ENCODE measurements at places on chromosomes 5 and 9.

- DNase-seq: no peak
Measured at GRCh38 chr5:128228008-128228407, 144.4 kb downstream of the SLC12A2 start.

DNA sequence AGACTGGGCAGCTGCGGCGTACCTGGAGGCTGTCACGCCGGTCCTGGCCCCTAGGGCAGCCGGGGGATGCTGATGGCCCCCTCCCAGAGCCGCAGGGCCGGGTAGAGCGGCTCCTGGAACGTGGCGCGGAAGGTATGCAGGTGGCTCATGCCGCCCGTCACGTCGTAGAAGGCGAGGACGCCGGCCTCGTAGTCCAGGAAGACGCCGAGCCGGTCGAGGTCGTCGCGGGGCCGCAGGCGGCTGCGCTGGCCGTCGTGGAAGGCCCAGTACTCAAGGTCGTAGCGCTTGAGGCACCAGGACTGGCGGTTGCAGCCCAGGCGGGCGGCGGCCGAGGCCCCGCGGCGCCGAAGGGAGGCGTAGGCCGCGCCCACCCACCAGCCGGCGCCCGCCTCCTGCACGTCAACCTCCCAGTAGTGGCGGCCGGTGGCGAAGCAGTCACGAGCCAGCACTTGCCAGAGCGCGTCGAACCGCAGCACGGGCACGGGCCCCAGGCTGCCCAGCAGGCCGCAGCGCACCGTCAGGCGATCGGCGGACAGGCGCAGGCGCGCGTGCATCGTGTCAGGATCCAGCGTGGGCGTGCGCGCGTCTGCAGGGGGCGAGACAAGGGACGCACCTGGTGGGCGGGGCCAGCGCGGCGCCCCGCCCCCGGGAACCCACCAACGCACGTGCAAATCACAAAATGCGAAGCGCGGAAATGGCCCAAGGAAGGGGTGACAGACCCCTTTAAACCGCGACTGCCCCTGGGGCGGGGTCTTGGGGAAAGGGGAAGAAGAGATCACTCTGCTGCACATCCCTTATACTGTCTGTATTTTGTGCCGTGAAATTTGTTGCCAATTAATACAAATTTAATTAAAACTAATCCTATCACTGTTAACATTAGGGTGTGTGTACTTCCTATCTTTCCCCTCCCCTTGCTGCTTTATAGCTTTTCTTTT is 31.2 kb downstream of the NANS start:
- DNase-seq: no peak

GRCh38 chr5:75707911-75708509 is 9.2 kb downstream of the POC5 start:
- DNase-seq: no peak

- DNase-seq: no peak
Measured at GRCh38 chr5:54390015-54390414, 65.5 kb upstream of the HSPB3 start.

DNA sequence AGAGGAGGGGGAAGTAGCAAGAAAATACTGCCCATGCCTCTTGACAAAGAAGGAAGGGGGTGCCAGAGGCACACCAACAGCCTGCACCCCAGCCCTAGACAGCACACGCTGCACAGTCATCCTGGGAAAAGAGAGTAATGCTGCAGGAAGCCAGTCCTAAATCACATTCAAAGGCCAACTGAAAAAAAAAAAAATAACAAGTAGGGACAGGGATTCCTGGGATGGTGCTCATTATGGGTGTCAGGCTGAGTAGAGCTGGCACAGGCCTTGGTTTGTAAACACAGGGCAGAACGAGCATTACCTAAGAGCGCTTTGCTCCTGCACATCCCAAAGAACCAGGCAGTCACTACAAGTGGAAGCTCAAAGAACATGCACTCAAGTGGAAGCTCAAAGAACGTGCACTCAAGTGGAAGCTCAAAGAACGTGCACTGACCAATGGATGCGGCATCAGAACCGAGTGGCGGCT is 7.8 kb downstream of the RAPGEF1 start:
- DNase-seq: no peak

DNA sequence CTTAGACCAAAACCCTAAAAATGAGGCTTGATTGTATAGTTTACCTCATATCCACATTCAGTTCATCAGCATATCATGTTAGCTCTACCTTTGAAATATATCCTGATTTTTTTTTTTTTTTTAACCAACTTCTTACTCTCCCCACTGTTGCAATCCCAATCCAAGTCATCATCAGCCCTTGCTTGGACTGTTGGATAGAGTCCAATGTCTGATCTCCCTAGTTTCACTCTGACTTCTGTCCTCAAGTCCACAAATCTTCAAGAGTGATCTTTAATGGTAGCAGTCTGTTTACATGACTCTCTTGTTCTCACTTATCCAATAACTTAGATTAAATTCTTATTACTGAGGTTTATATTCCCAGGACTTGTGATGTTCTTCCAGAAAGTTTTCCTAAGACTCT is 30.8 kb downstream of the NAA35 start:
- DNase-seq: no peak

GRCh38 chr5:10633271-10634049 is 69.6 kb downstream of the ANKRD33B start:
- no peak for DNase-seq

- no peak for DNase-seq
Measured at GRCh38 chr5:124935065-124935464, 188.6 kb upstream of the ZNF608 start.

DNA sequence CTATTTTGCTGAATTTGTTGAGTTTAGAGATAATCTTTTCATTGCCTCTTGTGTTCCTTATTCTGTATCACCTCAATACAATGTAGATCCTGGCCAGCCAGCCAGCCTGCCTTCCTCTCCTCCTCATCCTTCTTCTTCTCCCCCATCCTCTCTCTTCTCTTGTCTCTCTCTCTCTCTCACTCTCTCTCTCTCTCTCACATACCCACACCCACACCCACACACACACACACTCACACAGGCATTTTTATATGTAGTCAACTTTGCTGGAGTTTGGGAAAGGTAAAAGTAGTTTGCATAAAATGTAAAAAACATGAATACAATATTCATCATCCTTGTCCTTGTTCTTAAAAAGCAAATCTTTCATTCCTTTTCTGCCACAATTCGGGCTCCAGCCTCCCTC is 60.5 kb downstream of the ZFAND5 start:
- no peak for DNase-seq

- no peak for DNase-seq
Measured at GRCh38 chr5:17329571-17329970, 112.1 kb downstream of the BASP1 start.

GRCh38 chr5:40983781-40984180 is 74.5 kb downstream of the C7 start:
- no peak for DNase-seq

DNA sequence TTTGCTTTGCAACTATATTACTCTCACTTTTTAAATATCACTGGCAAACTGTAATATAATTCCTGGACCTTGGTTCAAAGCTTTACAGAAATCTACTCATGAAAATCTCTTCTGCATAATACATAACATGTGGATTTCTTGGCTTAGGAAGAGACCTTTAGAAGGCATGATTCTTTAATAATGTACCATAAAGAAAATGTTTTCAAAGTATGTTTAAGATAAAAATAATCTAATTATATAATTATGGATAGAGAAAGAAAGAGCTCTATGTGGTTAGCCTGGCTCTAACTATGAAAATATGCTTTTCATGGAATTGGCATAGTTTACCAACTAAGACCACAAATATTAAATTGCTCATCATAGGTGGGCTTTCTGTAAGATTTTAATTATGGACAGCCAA is 817.8 kb downstream of the TLE1 start:
- no peak for DNase-seq

DNA sequence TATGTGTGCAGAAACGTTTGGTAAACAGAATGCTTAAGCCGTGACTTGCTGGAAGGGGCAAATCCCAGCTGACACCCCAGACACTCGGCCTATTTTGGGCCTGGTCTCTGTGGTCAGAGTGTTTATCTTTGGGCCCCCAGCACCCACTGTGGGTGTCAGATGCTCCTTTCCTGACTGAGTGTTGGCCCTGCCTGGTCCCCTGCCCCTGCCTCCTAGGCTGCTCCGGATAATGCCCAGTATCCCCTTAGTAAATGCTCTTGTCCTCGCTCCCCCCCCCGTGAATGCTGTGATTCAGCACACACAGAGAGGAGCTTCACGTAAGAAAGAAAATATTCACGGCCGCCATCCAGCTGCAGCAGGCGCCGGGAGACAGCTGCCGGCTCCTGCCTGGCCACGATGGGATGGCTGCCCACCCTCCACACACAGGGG is 11.3 kb upstream of the ANGPTL2 start:
- no peak for DNase-seq

DNA sequence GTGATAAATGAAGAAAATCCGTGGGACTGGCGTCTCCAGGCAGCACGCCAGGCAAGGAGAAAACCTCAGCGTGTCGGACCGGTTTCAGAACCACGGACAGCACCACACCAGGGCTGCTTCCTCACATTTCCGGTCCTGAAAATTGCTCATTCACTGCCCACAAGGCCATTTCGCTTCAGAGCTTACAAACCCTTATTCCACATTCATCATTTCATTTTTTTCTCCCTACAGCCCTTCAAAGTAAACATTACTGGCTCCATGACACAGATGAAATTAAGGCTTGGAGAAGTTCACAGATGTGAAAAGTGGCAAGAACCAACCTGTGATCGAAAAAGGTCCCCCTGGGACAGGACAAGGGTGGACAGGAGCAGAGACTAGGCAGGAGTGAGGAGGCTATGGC is 1.5 kb upstream of the GPRIN1 start:
- peak; percentile 22 for DNase-seq

DNA sequence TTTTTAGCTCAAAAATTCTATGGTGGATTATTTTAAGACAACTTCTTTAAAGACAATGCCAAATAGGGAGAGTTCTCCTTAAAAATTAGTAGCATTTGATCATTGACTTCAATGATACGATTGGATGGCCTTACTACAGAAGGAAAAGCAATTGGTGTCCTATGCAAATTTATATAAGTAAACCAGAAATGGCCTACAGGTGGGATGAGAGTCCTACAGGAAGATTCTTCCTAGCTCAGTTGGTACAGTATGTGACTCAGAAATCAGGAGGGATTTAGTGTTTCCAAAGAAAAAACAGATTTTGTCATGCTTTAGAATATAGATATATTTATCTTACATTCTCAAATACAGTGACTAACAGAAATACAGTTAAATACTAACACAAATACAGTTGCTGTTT is 6.5 kb downstream of the ANKRA2 start:
- no peak for DNase-seq

- no peak for DNase-seq
Measured at GRCh38 chr9:96616817-96617438, 2.7 kb downstream of the CDC14B start.

DNA sequence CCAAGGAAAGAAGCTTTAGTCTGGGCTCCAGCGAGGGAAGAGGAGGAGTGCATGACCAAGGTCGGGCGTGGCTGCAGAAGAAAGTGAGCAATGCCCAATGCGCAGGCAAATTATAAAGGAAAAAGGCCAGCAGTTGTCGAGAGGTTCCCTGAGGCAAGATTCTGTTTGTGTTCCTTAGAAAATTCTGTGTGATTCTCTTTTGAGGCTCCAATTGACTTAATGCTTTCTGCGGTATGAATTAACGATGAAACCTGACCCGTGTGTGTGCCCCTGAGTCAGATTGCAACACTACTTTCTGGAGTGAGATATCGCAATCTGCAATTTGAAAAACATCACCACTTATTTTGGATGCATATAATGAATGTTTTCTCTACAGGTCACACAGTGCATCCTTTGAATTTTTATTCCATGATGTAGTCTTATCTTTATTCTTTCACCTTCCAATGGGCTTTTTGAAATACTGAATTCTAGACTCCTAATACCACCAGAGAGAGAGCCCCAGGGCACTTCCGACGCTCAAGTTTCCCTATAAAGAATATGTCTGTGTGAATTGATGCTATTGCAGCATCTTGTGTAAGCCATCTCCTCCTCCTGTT is 117.9 kb upstream of the IL6ST start:
- DNase-seq: no peak

- DNase-seq: no peak
Measured at GRCh38 chr5:43152946-43153345, 32.2 kb downstream of the ZNF131 start.

DNA sequence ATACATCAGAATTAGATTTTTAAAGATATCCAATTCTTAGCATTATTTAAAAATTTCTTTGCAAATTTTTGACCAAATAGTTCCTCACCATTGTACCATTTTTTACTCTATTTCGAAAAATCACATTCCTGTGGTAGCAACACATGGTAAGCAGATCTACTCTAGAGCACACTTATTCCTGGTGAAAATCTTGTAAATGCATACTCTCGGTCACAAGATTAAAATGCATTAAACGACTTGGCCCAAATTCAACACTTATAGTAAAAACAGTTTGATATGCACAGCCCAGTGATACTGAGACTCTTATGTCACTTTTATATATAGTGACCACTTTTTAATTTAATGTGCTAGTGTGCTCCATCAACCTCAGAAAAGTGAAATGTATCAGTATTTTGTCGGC is 208.8 kb upstream of the TARS1 start:
- DNase-seq: no peak

GRCh38 chr9:6188906-6189305 is 26.7 kb upstream of the IL33 start:
- DNase-seq: no peak

- no peak for DNase-seq
Measured at GRCh38 chr5:154477382-154478223, 424 bp downstream of the HAND1 start.

DNA sequence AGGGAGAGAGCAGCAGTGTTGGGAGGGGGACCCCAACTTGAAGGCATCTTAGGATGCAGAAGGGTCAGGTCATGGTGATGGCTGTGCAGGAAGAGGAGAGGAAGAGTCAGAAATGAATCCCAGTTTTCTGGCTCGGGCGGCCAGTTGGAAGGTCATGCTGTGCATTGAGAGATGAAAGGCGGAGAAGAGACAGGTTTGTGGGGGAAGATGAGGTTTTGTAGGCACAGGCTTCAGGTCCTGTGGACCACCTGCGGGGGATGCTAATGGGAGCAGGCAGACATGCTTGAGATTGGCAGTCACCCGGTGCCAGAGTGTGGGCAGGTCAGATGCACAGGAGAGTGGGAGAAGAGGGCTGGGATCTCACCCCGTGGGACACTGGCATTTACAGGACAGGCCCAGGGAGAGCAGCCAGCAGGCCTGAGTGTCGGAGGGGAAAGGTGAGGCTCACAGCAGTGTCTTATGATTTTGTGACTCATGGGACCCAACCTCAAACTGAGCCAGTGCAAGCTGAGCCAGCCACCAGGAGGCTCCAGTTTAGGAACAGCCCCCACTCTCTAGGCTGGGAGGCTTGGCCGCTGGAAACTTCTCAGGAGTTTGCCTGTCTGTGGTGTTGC is 17.5 kb downstream of the STXBP1 start:
- no peak for DNase-seq

GRCh38 chr5:102718819-102719218 is 36.3 kb upstream of the PAM start:
- no peak for DNase-seq

DNA sequence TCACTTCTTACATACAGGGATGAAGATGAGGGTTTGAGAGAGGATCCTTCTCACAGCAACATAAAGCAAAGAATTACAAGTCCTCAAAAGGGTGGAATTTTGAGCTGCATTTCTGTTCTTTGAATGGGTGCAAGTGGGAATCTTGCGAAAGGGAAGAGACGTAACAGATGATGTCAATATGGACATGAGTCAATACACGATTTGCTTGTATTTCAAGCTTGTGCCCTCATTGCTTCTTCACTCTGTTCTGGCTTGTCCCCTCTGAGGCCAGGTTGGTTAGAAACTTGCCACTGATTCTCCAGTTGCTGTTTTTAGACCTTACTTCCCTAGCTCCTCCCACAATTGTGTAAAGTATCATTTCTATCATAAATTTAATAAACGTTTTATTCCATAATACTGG is 104.8 kb upstream of the CLINT1 start:
- no peak for DNase-seq

- no peak for DNase-seq
Measured at GRCh38 chr9:118529210-118529609, 825.0 kb downstream of the TLR4 start.

- DNase-seq: no peak
Measured at GRCh38 chr9:82991671-82992070, 71.3 kb downstream of the RASEF start.
